NCI-H2081 (cell line): ENCODE measurements at places on chromosomes 3 and 15.

DNA sequence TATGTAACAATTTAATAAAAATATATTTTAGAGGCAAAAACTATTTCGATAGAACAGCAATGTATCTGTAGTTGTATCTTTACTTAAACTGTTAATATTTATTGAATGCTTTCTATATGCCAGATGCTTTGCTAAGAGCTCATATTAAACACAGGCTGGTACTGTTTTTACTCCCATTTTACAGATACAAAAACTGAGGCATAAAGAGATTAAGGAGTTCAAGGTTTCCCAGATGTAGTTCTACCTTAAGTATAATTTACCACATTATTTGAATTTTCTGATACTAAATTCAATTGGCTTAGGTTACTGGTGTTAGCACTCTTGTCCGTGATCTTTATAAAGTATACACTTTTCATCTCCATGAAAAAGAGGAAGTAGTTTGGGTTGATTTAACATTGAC is 149.8 kb downstream of the ROBO2 start:
- no peak for DNase-seq

GRCh38 chr3:99947356-99947755 is 129.7 kb downstream of the CMSS1 start:
- no peak for DNase-seq

- no peak for DNase-seq
These were observed 24.3 kb downstream of the PDZRN3 start for GRCh38 chr3:73600293-73600938.

DNA sequence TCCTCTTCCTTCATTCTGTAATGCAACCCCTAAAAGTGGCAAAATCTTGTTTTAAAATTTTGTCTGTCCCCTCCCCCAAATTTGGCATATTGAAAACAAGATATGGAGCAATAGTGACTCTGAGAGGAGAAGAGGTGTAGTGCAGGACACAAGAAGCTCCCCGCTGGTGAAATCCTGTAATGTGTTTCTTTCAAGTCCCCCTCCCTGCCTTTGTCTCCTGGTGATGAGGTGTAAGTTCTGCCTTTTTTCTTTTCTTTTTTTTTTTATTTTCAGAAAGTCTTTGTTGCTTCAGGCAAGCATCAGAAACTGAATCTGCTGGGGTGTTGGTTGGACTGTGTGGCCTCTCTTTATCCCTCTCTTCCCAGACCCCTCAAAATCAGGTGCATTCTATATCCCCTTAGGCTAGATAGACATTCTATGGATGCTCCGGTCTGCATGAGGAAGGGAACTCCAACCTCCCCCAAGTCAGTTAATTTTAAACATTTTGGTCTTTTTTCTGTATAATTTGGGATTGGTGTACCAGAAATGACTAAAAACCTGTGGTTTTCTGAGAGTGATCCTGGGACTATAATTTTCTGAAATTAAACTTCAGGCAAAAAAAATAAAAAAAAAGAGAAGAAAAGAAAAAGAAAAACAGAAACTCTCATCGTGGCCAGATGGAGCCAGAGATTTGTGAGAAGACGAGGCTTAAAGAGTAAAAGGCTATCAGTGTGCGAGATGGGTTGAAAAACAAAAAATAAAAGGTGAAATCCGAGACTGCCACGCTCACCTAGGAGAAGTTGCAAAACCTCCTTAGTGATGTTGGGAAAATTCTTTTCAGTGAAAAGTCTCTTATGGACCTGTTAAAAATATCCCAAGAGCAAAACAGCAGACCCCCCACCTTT is 21.4 kb downstream of the ACKR2 start:
- peak; percentile 53 for DNase-seq

- no peak for DNase-seq
These were observed 14.5 kb upstream of the ARHGAP31 start for GRCh38 chr3:119279584-119280243.

- DNase-seq: peak; percentile 34
These were observed 13.6 kb upstream of the CSK start for GRCh38 chr15:74768099-74768770.

DNA sequence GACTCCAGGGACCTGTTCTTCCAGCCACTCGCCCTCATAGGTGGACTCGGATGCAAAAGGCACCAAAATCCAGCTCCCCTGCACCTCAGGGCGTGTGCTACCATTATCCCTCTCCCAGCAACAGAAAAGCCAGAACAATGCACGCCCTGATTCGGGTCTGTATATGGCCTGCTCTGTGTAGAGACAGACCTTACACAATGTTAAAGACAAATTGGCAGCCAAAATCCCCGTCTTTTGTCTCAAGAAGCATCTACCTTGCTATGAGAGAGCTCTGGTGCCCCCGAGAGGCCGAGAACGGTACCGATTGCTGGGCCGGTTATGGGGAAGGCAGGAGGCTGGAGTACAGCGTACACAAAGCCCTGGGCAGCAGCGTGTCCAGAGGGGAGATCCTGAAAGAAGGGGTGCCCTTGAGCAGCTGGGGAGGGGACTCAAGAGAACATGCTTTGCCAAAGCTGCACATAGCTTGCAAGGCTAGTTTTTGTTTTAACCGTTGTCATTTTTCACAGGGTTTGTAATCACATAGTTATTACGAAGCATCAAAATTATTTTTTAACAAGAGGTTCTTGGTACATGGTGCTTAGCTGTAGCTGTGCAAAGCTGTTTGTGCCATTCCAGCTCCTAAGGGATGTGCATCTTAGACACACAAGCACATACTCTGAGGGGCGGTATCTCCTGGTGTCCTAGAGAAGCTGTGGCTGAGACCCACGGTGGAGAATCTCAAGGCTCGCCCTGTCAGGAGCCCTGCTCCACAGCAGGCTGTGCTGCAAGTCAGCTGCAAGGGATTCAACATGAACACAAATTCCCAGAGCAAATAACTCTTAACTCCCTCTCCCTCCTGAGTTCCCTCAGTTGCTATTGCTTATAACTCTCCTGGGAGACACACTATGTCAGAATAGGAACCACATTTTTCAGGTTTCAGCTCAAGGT is 461.5 kb upstream of the PPP2R3A start:
- DNase-seq: peak; percentile 90

DNA sequence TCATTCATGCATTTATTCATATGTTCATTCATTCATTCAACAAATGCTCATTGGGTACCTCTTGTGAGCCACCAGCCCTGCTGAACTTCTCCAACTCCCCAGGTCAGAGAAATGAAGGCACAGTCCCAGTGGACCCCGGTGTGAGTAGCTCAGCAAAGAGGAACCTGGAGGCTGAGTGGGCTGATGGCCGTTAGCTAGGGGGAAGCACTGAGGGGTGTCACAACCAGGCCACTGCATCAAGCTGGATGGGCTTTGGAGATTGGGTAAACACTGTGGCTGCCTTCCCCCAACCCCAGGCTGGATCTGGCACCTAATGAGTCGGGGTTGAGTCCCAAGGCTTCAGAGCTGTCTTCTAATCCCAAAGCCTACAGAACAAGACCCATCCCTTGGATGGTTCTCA is 12.1 kb upstream of the ALAS1 start:
- DNase-seq: no peak

DNA sequence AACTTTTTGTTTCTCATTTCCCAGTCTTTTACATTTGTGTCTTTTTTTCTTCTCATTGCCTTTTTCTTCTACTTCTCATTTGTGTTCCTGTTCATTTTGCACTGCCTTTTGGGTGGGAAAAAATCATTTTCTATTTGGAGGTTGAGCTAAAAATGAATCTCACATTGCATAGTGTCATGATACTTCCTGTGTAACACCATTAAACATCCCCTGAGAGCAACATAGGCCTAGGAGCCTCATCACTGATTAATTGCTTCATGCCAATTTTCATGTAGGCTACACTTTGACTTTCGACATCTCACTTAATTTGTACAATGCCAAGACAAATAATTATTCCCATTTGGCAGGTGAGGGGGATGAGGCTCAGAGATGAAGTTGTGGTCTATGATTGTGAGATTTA is 279.2 kb downstream of the EDEM1 start:
- no peak for DNase-seq

DNA sequence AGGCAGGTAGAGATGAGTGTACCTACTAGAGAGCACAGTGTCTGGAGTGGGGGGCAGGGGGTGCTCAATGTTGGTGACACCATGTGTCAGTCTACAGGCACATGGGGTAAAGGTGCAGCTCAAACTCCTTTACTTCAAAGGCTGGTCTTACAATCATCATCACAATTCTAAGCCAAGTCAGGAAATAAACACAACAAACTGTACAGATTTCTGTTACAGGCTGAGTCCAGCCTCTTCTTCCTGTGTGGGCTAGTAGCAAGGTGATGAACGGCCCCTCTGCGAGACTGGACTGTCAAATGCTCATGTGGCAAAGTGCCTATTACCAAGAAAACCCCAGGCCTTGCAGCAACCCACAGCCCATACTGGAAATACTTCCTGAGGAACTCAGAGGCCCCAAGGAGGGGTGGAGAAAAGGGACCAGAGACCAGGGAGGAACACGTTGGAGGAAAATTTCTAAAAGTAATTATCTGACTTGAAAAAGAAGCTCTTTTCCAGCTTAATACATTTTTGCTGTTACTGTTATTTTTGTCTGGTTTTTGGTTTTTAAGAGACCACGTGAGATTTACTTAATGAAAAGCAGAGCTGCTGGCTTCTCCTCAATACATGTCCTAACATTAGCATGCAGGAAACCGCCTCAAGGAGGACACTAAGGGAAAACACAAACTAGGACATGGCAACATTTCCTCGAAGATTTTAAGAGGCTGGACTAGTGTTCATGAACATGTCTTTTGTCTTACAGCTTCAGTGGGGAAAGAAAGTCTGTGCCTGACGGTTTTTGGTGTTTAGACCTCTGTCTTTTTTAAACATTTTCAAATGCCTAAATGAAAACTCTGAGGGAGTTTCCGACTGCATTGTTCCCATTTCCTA is 29.5 kb downstream of the TBC1D2B start:
- DNase-seq: no peak

DNA sequence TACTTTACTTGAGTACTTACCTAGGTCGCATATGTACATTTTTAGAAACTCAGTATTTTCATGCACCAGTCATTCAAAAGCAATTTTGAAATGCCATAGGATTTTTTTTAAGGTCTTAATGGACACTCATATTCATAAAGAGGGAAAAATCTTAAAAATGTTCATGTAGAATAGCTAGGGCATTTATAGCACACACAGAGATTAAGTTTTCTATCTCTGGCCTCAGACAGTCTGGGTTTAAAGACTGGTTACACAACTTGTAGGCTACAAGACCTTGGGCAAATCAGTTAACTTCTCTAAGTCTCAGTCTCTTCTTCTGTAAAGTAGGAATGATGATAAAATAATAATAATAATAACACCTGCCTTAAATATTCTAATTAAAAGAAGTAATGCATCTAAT is 48.5 kb upstream of the UBP1 start:
- no peak for DNase-seq

- no peak for DNase-seq
These were observed 744.7 kb downstream of the TUSC7 start for GRCh38 chr3:117454254-117454653.

GRCh38 chr15:69787791-69788190 is 309.9 kb downstream of the TLE3 start:
- DNase-seq: no peak

DNA sequence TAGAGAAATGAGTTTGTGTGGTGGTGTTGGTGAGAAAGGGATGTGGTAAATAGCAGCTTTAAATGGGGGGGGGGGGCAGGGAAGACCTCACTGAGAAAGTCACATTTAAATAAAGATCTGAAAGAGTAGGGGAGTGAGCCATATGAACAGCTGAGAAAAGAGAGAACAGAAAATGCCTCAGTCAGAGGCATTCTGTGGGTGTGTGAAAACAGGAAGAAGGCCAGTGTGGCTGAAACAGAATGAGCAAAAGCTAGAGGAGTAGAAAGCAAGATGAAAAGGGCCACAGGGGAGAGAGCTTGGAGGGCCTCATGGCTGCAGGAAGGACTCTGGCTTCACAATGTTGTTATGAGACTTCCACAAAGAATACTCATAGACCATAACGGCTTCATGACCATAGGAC is 783.3 kb downstream of the ZPLD1 start:
- no peak for DNase-seq

GRCh38 chr3:179076243-179077027 is 4.8 kb upstream of the ZMAT3 start:
- DNase-seq: no peak

DNA sequence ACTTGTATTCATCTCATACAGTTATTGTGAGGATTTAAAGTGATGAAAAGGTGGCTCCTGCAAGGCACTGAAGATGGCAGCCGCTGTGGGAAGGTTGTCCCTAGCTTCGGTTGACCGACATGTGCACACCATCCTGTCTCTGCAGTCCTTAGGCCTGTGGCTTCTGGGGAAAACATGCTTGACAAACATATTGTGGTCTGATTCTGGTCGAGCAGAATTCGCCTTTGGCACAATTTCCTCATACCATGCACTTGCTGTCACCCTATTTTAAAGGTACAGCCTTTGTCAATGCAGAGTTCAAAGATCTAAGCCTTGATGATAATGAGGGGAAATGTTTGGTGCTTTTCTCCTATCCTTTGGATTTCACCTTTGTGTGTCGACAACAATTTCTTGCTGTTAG is 50.9 kb downstream of the PRICKLE2 start:
- no peak for DNase-seq

- no peak for DNase-seq
These were observed 2.9 kb downstream of the SCN5A start for GRCh38 chr3:38646630-38647029.

- no peak for DNase-seq
These were observed 119.3 kb upstream of the DAZL start for GRCh38 chr3:16724487-16724886.

DNA sequence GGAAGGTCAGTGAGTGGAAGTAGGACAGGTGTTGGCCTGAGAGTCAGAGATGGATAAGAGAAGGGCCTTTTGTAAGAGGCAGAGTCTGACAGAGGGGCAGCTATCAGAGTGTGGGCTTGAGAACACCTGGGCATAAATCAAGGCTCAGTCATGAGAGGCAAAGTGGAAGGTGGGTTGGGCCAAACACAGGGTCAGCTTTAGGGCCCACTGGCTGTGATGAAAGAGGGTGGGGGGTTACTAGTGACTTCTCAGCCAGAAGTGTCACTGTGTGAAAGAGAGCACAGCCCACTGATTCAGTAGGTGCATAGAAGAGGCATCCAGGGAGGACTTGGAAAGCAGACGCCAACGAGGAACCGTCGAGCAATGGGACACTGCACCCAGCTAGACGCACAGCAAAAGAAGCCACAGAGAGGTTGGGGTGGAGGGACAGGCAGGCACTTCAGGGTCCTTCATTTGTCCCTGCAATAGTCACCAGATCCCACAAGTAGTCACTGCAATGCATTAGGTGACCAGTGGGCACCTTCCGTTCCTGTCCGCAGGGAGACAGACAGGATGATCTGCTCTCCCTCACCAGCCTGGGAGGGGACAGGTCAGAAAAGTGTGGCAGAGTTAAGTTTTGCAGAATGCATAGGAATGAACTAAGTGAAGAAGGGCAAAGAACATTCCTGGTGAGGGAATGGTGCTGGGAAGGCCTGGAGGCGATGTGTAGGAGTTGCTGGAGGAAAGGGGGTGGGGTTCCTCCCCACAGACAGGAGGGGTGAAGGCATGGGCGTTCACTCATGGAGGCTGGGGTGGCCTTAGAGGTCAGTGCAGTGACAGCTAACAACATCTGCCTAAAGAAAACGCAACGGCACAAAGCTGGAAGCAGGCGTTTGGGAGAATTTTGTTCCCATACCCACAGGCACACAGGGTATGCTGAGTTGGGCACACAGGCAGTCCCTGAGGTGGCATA is 36.3 kb downstream of the MESD start:
- no peak for DNase-seq

- DNase-seq: no peak
These were observed 23.8 kb downstream of the C3orf20 start for GRCh38 chr3:14698601-14699244.

- no peak for DNase-seq
These were observed 88.9 kb downstream of the FEZF2 start for GRCh38 chr3:62284442-62284841.
